Activated CD4-positive, alpha-beta T cell treated with anti-CD3 and anti-CD28 coated beads, Interleukin-2, Interleukin-6, amounts not matched to agents 100 ng/mL and 50 ng/mL, durations not matched to agents 16 hours and 8 hours (primary cell): ENCODE measurements at places on chromosomes 6 and 20.

DNA sequence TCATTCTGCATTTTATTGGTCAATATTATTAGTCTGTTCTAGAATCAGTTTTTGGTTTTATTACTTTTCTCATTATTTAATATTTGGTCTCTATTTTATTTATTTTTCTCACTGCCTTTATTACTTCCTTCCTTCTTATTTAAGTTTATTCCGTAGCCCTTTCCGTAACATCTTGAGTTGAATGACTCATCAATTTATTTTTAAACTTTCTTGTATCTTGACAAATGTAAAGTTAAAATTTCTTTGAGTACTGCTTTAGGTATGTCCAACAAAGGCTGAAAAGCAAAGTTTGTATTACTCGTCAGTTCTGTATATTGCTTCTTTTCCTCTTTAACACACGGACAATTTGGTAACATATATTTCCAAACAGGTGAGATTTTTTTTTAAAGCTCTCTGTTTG is 192.0 kb downstream of the CD109 start:
- no peak for DNase-seq

DNA sequence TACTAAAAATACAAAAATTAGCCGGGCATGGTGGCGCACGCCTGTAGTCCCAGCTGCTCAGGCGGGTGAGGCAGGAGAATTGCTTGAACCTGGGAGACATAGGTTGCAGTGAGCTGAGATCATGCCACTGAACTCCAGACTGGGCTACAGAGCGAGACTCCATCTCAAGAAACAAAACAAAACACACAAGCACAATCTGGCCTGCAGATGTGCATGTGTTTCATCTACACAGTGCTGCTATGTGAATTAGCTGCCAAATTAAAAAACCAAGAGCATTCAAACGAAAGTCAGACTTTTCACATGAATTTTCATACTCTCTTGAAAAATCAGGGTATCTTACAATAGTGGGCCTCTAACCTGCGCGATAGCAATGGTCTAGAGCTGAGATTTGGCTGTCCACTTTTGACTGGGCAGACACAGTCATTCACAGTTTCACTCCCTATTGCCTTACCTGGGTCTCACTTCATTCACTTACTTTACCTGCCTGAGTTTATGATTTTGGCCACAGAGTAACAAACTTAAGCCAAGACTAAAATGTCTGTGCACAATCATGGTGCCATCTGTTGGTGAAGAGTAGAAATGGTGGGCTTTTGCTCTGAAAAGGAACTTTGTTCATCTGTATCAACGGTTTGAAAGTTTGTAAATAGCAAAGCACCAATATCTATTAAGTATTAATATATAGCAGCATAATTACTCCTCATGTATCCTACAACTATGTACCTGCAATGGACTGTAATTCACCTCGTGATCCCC is 138.5 kb upstream of the UST start:
- DNase-seq, result peak; percentile 13

- peak; percentile 40 for DNase-seq
Measured at GRCh38 chr6:154404791-154405400, 48.3 kb upstream of the IPCEF1 start.

DNA sequence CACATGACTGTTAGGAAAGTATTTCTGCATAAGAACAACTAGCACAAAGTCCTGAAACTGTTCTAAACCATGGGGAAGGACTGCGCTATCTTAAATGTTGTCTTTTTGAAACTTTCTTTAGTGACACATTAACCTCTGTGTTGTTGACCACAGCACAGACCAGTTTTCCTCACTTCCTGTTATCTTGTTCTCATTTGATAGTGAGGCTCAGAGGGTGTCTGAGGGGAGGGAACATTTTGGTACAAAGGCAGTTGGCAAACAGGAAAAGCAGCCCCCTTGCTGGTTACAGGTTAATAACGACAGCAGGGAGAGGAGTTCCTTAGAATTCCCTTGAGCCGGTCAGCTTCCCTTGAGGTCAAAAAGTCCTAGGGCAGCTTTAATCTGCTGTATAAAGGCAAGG is 143.5 kb upstream of the BMP2 start:
- no peak for DNase-seq

- DNase-seq, result no peak
Measured at GRCh38 chr6:2744209-2744771, 6.4 kb downstream of the MYLK4 start.

- peak; percentile 7 for DNase-seq
Measured at GRCh38 chr6:143125864-143126573, 65.3 kb downstream of the AIG1 start.

DNA sequence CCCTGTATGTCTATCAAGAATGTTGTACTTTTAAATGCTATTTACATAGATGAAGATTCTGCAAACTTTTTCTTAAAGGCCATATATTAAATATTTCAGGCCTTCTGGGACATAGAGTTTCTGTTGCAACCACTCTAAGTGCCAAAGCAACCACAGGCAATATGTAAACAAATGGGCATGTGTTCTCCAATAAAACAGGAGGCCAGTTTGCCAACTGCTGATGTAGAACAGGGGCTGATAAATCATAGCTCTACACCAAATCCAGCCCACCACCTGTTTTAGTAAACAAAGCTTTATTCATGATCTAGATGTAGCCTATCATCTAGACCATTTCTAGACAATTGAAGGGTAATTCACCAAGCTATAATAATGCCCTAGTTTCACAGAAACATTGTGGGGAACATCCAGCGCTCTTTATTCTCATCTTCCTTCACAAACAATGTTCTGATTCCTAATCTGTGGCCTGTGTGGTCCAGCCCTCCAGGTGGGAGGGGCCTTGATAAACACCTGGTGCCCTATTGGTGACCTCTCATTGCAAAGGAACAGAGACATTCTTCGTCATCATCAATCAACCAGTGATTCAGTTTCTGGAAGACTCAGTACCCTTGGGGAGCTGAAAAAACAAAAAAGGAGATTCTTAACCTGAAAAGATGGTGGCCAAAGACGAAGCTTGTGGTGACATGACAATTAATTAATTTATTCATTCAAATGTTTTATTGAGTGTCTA is 80.2 kb downstream of the PREP start:
- DNase-seq, result no peak

DNA sequence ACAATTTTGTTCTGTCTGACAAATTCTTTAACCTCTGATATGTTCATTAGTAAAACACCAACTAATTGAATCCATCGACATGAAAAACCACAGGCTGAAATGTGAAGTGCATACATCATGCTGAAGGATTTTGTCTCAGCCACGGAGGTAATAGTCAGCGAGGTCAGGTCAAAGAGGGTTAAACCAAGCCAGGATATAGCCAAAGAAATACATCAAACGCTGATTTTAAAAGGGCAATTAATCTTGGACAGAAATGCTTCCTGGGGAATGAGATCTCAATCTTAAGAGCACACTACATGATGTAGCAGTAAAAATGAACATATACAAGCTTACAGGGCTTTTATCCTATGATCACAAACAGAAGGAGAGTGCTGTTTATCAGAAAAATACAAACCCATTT is 106.7 kb downstream of the PRDM1 start:
- DNase-seq, result no peak

GRCh38 chr20:36285746-36286447 is 20.2 kb upstream of the DLGAP4 start:
- DNase-seq, result no peak

- no peak for DNase-seq
Measured at GRCh38 chr20:62754122-62754990, 41.9 kb upstream of the MRGBP start.

DNA sequence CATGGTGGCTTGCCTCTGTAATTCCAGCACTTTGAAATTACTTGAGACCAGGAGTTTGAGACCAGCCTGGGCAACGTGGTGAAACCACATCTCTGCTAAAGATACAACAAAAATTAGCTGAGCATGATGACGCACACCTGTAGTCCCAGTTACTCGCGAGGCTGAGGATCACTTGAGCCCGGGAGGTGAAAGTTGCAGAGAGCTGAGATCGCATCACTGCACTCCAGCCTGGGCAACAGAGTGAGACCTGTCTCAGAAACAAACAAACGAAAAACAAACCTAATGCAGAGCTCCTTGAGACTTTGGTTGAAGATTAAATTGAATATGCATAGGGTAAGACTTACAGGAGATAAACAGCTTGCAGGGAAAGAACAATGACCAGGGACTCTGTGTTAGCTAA is 80.8 kb downstream of the SCAF8 start:
- DNase-seq, result no peak

GRCh38 chr20:17766226-17766625 is 66.5 kb downstream of the BANF2 start:
- DNase-seq, result no peak

DNA sequence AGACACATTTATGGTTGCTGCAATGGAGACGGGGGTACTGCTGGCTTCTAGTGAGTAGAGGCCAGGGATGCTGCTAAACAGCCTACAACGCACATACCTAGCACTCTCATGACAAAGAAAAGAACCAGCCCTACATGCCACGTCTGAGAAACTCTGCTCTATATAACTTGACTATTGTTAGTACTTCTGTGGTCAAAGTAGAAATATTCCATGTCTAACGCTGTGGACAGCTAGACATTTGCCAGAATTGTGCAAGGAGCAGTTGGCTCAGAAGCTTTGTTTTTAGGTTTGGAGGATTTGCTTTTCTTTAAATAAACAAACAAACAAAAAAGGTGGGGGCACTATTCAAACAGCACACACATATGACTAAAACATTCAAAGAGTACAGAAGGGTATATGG is 20.5 kb downstream of the UBE2V1 start:
- DNase-seq, result no peak

DNA sequence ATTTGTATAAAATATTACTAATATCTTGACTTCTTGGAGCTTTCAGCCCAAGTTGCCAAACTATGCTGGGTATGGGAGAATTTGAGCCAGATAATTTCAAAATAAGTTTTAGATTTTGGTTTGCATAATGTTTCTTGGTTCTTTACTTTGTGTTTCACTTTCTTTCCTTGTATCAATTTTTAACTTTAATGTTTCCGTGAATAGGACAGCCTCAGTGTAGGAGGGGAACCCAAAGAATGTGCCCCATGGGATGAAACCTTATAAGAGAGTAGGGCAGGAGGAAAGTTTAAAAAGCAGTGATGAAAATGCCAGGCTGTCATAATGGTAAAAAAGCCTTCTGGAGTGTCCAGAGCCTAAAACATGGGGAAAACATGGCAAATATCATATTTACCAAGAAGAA is 252.4 kb upstream of the IRAK1BP1 start:
- DNase-seq, result no peak

DNA sequence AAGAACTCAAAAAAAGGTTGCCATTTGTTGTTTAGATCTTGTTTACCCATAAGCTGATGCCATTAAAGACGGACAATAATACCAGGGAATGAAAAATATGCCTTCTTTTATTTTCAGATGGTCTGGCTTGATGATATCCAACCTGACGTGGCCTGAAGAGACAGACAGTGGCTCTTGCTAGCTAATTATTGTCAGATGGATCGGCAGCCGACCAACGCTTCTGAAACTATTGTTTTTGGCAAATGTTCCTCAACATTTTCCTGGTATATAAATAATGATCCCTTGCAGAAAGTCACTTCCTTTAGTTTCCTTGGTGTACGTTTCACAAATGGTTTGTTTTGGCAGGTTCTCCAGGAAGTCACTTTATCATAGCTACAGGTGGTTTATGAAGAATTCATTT is 290.9 kb upstream of the TSHZ2 start:
- DNase-seq, result no peak

DNA sequence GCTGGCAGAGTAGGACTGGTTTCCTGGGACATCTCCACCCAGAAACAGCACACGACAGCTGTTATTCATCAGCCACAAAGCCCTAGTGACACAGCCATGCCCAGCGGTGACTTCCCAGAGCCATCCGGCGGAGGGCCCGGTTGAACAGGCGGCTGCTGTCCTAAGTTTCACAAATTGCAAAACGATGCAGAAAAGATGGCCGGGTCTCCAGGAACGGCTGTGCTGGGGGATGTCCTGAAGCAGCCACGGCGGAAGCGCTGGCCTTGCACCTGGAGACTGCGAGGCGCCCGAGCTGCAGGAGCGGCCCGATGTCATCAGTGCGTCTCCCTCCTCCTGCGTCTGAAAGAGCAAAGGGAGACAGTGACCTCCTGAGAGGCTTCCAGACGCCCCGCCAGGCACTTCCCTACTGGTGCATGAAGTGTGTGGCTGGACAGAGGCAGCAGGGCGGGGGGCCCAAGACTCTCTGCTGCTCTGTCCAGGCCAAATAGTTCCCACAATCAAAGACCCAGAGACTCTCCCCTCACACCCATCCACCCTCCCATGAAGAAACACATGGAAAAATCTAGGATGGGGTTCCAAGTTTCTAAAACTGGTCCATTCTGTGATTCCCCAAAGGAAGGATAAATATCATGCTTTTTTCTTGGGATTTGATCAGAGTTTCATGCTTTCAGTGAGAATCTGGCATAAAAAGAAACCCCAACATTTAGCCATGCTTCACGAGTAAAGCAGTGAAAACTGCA is 44.0 kb downstream of the SSR1 start:
- DNase-seq, result no peak

GRCh38 chr6:138817799-138818198 is 21.9 kb downstream of the ECT2L start:
- DNase-seq, result peak; percentile 53

DNA sequence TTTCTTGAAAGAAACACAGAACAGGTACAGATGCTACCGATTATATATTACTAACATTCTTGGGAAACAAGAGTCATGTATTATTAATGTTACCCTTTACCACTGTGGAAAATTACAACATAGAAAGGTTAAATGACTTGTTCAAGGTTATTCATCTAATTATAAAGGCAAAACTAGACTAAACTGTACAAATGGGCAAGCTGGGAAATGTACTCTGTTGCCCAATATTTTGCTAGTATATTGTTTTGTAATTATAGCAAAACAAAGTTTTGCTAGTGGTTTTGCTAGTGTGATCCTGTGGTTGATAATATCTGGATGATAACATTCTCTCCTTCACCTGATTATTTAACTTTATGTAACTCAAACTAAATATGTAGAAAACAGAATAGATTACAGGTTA is 96.5 kb downstream of the TINAG start:
- no peak for DNase-seq

- no peak for DNase-seq
Measured at GRCh38 chr6:56235245-56235644, 12.1 kb downstream of the COL21A1 start.

GRCh38 chr20:21102603-21103311 is 3.4 kb downstream of the LINC00237 start:
- peak; percentile 43 for DNase-seq

DNA sequence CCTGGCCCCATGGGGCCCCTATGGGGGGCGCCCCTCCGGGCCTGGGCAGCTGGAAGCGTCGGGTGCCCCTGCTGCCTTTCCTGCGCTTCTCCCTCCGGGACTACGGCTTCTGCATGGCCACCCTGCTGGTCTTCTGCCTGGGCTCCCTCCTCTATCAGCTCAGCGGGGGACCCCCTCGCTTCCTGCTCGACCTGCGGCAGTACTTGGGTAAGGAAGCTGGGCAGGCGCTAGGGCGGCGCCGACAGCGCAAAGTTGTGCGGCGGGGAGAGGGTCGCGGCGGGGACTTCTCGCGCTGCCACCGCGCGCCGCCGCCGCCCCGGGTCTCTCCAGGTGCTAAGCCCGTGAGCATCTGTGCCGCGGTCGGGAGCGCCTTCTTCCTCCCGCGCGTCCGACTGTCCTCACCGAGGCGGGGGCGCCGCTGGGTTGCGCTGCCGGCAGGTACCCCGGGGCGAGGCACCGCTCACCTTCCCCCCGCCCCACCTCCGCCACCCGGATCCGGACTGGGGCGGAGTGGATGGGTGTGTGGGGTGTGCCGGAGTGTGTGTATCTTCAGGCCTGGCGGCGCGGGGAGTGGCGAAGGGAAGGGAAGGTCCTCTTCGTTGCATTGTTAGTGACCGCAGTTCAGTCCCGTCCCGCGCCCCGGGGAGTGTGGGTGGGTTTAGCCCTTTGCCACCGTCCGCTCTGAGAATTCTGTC is 788 bp downstream of the UST start:
- peak; percentile 33 for DNase-seq

GRCh38 chr20:48683467-48684175 is 144.2 kb downstream of the PREX1 start:
- no peak for DNase-seq

- DNase-seq, result peak; percentile 77
Measured at GRCh38 chr6:144482142-144482541, 197.0 kb downstream of the UTRN start.
